ENCODE measurements at places on chromosomes 3 and 15.

DNA sequence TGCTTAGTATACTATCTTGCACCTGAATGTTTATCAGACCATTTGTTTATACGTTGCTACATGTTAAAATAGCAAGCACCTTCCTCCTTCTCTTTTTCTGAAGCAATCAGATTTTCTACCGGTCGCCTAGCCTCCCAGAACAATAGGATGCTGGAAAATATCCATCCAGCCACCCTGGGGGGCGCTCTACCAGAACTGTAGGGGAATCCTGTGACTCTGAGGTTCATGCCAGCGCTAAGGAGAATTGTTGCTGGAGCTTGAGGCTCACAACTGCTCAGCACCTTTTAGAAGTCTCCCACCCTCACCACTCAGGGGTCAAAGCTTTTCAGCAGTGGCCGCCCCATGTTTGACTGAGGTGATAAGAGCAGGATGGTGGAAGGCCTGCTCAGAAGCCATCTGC lies 27.5 kb downstream of the SQOR start:
- no peak for DNase-seq
- no peaks in the 10 kb centered on the region for H3K27me3 ChIP-seq
- H3K4me1 ChIP-seq: no peaks in the 10 kb centered on the region
- no peaks in the 10 kb centered on the region for H3K36me3 ChIP-seq
- no peak overlapping the region for H3K4me3 ChIP-seq

DNA sequence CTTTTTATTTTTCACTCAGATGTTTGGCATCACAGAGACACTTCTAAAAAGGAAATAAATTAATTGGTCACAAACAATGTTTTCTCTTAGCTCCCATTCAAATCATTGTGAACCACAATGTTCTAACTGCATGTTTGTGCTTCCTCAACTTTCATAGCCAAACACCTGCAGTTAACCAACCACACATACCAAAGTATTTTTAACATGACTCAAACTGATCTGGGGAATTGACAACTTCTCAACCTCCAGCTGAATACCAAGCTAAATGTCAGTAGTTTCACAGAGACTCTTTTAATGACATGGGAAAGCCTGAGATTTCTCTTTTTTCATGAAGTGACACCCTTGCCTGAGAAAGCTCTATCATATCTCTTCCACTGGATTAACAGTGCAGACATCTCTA lies 217.9 kb upstream of the MME start:
- no peaks in the 10 kb centered on the region for H3K4me1 ChIP-seq
- H3K36me3 ChIP-seq: no peaks in the 10 kb centered on the region
- DNase-seq: peak; percentile 60
- H3K4me3 ChIP-seq: no peak overlapping the region
- H3K27me3 ChIP-seq: no peaks in the 10 kb centered on the region

- no peak overlapping the region for H3K4me3 ChIP-seq
- H3K27ac ChIP-seq: no peak overlapping the region
- H3K4me1 ChIP-seq: no peaks in the 10 kb centered on the region
- no peaks in the 10 kb centered on the region for H3K27me3 ChIP-seq
- no peak for DNase-seq
Measured at GRCh38 chr3:166575161-166575560, 737.9 kb upstream of the BCHE start.

GRCh38 chr3:115663414-115663813 lies 40.1 kb downstream of the GAP43 start:
- no peak overlapping the region for H3K27ac ChIP-seq
- no peak overlapping the region for H3K4me3 ChIP-seq
- DNase-seq: no peak
- peaks cover 26% of the 10 kb centered on the region for H3K4me1 ChIP-seq

- H3K4me3 ChIP-seq: no peak overlapping the region
- DNase-seq: no peak
- H3K27me3 ChIP-seq: no peaks in the 10 kb centered on the region
- H3K27ac ChIP-seq: no peak overlapping the region
- H3K4me1 ChIP-seq: peaks cover 38% of the 10 kb centered on the region
Measured at GRCh38 chr15:76200083-76200465, 111.2 kb downstream of the ETFA start.

DNA sequence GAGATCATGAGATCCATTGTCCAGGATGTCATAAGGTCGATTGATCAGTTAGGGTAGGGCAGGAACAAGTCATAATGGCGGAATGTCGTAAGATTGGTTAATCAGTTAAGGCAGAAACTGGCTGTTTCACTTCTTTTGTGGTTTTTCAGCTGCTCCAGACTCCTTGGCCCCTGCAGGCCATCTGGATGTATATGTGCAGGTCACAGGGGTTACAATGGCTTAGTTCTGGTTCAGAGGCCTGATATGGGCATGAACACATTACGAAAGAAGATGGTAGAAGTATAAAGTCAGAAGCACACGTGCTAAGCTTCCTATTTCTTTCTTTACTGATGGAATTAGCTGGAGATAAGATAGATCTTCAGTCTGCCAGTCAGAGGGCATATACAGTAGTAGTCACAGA lies 315.4 kb upstream of the LRRC3B start:
- H3K27ac ChIP-seq: no peak overlapping the region
- no peaks in the 10 kb centered on the region for H3K36me3 ChIP-seq
- H3K4me1 ChIP-seq: no peaks in the 10 kb centered on the region
- no peaks in the 10 kb centered on the region for H3K27me3 ChIP-seq

DNA sequence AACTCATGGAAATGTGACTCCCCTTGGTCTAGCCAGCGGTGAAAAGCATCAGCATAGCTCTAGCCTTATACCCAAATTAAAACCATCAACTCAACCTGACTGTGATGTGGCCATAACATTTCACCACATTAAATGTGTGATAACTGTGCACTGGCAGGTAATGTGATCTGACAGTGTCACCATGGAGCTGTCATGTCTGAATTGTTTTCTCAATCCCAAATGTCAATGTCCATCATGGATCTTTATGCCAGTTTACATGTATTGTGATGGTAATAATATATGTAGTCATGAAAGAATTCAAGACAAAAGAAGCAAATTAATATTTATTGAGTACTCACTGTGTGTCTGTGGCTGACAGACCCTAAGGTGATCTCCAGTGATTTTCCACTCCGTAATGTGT lies 213.4 kb upstream of the EOMES start:
- H3K27ac ChIP-seq: no peak overlapping the region
- DNase-seq: no peak
- no peaks in the 10 kb centered on the region for H3K36me3 ChIP-seq
- no peak overlapping the region for H3K4me3 ChIP-seq

DNA sequence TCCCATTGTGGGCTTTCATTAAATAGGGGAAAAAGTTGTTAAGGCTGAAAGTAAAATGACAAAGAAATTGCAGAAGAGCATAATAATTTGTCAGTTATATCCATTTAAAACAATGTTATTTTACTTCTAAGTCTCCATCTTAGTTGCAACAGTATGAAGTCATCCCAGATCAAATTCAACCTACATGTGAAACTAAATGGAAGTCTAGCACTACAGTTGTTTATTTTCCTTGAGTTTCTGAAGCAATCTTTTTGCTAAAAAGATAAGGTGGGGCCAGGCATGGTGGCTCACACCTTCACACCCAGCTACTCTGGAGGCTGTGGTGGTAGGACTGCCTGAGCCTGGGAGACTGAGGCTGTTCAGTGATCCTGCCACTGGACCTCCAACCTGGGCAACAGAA lies 80.2 kb downstream of the DPH6 start:
- no peak overlapping the region for H3K4me3 ChIP-seq
- H3K4me1 ChIP-seq: no peaks in the 10 kb centered on the region
- H3K27ac ChIP-seq: no peak overlapping the region

DNA sequence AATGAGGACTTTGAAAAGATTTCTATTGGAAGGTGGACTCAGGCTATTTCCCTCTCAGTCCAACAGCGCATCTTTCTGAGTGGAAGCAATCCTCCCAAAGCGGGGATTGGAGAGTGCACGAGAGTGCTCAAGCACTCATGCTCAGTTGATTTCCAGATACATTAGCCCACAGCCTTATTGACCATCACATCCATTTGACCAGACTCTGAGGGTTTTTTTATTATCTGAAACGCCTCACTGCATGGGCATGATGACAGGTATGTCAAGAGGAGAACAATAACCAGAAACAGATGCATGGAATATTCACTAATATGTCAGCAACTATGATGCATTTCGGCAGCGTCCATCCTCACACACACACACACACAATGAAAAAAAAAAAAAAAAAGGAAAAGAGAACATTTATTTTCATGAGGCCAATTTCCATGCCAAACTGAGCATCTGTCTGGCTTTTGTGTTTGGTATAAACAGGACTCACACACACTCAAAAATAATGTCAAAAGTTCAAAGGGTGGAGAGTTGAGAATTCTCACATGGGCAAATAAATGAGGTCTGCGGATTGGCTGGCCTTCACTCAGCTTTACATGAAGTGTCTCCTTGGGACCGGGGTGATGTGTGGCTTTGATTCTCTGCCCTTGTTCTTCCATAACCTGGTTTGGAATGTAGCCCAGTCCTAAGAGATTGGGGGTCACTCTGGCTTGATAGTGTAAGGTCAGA lies 371.6 kb downstream of the MCTP2 start:
- no peak overlapping the region for H3K4me3 ChIP-seq
- no peaks in the 10 kb centered on the region for H3K27me3 ChIP-seq
- H3K27ac ChIP-seq: no peak overlapping the region
- no peak for DNase-seq

GRCh38 chr3:106299300-106300098 lies 430.7 kb upstream of the CBLB start:
- H3K27me3 ChIP-seq: no peaks in the 10 kb centered on the region
- peak; percentile 69 for DNase-seq
- peaks cover 5% of the 10 kb centered on the region for H3K4me1 ChIP-seq

DNA sequence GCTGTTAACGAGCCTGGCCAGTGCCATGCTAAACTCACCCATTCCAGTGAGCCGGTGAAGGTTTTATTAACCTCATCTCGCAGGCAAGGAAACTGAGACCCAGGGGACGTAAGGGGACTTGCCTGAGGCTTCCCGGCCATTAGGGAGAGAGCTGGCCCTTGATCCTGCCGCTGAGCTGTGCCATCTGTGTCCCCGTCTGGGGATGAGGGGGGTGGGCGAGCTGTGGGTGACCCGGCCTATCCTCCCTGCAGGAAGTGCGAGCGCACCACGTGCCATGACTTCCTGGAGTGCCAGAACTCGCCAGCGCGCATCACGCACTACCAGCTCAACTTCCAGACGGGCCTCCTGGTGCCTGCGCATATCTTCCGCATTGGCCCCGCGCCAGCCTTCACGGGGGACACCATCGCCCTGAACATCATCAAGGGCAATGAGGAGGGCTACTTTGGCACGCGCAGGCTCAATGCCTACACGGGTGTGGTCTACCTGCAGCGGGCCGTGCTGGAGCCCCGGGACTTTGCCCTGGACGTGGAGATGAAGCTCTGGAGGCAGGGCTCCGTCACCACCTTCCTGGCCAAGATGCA lies 88.5 kb downstream of the FBLN2 start:
- H3K27ac ChIP-seq: no peak overlapping the region
- no peaks in the 10 kb centered on the region for H3K36me3 ChIP-seq
- peaks cover 2% of the 10 kb centered on the region for H3K4me1 ChIP-seq
- DNase-seq: no peak

DNA sequence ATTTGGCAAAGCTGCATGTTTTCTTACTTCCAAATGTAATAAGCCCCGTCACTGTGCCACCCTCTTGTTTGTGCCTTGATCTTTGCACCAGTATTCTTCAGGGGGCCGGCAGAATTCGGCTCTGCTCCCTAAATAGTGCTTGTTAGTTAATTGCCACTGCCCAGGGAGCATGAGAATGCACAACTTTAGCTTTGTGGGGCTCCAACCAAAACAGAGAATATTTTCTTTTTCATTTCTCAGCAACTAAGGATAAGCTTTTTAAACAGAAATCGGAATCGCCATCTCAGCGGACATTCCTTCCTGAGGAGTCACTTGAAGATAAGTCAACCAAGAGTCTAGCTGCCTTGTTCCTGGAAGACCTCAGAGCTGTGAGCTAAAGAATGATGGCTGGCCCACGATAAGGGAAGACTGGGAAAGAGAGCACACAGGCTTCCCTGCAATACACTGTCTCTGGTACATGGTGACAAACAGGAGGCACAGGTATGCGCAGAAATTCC lies 106.0 kb downstream of the LRIG1 start:
- H3K4me3 ChIP-seq: no peak overlapping the region
- peak overlapping the region; percentile 65 for H3K27ac ChIP-seq
- no peaks in the 10 kb centered on the region for H3K27me3 ChIP-seq
- H3K4me1 ChIP-seq: peaks cover 32% of the 10 kb centered on the region
- H3K36me3 ChIP-seq: peaks cover 14% of the 10 kb centered on the region

GRCh38 chr15:57671636-57672035 lies 34.9 kb upstream of the POLR2M start:
- no peak overlapping the region for H3K4me3 ChIP-seq
- H3K36me3 ChIP-seq: no peaks in the 10 kb centered on the region
- DNase-seq: no peak
- no peak overlapping the region for H3K27ac ChIP-seq

GRCh38 chr3:152349392-152349791 lies 80.7 kb downstream of the MBNL1 start:
- H3K27me3 ChIP-seq: no peaks in the 10 kb centered on the region
- peaks cover 3% of the 10 kb centered on the region for H3K36me3 ChIP-seq
- H3K27ac ChIP-seq: peak overlapping the region; percentile 24
- peak; percentile 33 for DNase-seq
- H3K4me1 ChIP-seq: peaks cover 24% of the 10 kb centered on the region

GRCh38 chr3:13717222-13717895 lies 162.5 kb downstream of the WNT7A start:
- H3K4me3 ChIP-seq: no peak overlapping the region
- no peaks in the 10 kb centered on the region for H3K36me3 ChIP-seq
- no peak for DNase-seq
- H3K27me3 ChIP-seq: no peaks in the 10 kb centered on the region
- no peaks in the 10 kb centered on the region for H3K4me1 ChIP-seq
- H3K27ac ChIP-seq: no peak overlapping the region

GRCh38 chr3:175378348-175378747 lies 519.2 kb downstream of the NAALADL2 start:
- H3K27ac ChIP-seq: no peak overlapping the region
- H3K4me1 ChIP-seq: no peaks in the 10 kb centered on the region
- no peaks in the 10 kb centered on the region for H3K27me3 ChIP-seq

- H3K27me3 ChIP-seq: no peaks in the 10 kb centered on the region
- H3K36me3 ChIP-seq: no peaks in the 10 kb centered on the region
- no peak overlapping the region for H3K27ac ChIP-seq
- H3K4me3 ChIP-seq: no peak overlapping the region
Measured at GRCh38 chr15:68602459-68603215, 23.8 kb downstream of the CORO2B start.

Data from astrocyte (in vitro differentiated cells and primary cell).